ENCODE measurements at places on chromosomes 1 and 21.

DNA sequence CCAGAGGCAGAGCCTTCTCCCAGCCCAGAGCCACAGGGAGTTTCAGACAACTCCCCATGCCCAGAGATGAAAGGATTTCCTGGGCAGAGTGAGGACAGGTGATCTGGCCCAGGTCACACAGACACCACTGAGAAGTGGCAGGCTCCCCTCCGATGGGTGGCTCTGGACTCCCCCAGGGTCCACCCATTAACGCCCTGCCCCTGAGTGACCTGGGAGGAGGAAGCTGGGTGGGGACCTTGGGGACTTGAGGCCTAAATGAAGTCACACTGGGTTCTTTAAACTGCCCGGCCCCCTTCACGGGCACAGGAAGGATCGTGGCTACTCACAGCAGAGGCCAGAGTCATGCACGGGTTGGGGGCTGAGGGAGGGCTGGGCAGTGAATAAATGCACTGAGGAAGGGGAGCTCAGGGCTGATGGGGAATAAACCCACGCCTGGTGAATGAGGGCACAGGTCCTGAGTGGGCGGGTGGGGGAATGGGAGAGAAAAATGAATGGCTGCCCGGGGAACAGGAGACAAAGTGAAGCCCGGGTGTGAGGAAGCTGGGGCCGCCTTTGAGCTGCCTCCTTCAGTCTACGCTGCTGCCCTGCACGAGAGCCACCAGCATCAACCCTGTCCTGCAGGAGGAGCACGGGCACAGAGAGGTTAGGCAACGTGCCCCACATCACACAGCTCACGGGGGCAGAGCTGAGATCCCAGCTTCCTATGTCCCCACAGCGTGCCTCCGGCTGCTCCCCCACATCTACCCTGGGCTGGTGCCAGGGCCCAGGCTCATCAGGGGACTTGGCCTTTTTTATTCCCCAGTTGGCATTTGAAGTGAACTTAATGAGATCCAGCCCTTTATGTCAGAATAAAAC lies 404.3 kb downstream of the MATN1 start:
- no peak for DNase-seq

DNA sequence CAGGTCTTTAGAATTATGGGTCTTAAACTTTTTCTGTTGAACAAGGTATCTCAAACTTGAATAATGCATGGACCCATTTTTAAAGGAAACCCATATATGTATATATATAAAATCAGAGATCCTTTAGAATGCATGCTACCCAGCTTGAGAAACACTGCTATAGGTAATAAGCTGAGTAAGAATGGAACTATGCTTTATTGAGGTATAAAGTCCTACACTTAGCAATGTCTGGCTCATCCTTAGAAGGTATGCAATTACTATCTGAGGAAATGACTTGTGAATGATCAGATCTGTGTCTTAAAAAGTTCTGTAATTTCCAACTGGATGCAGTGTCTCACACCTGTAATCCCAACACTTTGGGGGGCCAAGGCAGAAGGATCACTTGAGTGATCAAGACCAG lies 11.2 kb downstream of the TRAF3IP3 start:
- no peak for DNase-seq

DNA sequence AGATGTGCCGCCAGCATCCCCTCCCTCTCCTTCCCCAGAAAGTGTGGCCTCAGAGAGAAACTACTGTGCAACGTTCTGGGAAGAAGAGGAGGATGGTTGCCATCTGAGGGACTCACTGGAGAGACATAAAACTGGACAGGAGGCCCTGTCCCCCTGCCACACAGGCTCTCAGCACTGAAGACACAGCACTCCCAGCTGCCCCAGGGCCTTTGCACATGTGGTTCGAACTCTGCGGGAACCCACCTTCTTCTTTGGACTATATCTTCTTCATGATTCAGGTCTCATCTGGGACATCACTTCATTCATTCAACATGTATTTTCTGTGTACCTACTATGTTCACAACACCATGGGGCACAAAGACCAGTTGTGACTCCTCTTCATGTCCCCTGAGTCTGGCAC lies 17.4 kb downstream of the IGSF21 start:
- no peak for DNase-seq

DNA sequence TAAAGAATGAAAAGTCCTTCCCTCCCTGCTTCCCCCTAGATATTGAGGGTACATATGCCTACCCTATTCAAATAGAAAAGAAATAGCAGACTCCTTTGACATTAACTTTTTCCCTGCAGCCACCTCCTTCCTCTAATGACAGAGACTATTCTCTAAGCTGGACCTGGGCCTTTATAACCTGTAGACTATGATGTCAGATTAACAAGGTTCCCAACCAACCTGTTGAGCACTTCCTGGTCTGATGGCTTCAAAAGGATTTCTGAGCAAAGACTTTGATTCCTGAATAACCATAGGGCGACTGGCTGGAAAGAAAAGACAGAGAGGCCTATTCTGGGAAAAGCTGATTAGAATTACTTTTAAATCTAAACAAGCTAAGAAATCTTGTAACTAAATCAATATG lies 18.4 kb upstream of the C1orf216 start:
- no peak for DNase-seq

DNA sequence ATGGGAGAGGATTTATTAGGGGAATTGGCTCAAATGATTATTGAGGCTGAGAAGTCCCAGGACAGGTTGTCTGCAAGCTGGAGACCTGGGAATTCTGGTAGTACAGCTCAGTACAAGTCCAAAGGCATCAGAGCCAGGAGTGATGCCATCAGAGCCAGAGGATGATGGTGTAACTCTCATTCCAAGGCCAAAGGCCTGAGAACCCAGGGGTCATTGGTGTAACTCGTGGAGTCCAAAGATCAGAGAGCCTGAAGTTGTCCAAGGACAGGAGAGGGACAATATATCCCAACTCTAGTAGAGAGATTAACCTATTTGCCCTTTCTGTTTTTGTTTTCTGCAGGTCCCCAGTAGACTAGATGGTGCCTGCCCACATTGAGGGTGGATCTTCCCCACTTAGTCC lies 134.3 kb downstream of the MAP3K21 start:
- DNase-seq: no peak

DNA sequence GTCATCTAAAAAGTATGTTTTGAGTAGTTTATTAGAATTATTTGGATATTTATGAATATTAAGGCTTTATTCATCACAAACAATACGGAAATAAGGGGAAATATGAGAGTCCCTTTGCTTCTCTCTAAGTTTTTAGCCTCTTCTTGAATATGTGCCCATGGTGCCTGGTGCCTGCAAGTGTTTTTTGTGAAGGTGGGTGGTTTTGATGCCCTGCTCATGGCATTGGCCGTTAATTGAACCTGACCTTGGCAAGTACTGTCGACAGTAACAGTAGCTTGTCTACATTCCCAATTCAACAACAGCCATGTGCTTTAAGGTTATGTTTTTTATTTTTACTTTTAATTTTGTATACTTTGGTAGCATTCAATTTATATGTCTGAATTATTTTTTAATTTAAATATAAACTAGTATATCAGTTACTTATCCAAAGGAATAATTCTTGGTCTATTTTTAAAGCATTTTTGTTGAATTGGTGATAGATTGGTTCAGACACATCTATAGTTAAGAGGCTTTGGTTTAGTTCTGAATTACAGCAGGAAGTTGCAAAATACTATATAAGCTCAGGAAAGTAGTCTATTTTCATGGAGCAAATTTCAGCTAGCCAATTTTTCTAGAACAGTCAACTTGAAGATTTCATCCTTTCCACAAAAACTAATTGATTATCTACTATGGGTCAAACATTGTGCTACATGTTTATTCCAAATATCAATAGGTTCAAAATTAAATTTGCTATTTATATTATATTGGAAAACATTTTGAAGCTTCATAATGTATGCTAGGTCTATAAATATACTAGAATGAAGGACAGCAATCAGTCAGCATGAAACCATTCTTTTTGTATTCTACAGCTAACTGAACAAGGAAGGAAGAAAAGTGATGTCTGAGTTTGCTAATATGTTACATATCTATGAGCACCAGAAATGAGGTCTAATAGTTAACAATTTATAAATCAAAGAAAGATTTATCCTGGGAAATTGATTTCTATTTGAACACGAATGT lies 184.4 kb downstream of the MRPL39 start:
- DNase-seq: no peak
